ENCODE measurements at places on chromosomes 1 and 21.

DNA sequence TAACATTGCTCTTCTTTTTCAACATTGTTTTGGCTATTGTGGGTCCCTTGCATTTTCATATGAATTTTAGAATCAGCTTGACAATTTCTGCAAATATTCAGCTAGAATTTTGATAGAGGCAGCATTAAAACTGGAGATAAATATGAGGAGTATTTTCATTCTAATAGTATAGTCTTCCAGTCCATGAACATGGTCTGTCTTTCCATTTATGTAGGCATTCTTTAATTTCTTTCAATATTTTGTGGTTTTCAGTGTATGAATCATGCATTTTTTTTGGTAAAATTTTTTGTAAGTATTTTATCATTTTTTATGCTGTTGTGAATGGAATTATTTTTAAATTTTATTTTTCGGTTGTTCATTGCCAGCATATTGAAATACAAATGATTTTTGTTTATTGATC, 97.2 kb downstream of the DNAH14 start:
- DNase-seq, result no peak

- no peak for DNase-seq
Observed at GRCh38 chr1:150422541-150422940, 58.6 kb downstream of the RPRD2 start.

DNA sequence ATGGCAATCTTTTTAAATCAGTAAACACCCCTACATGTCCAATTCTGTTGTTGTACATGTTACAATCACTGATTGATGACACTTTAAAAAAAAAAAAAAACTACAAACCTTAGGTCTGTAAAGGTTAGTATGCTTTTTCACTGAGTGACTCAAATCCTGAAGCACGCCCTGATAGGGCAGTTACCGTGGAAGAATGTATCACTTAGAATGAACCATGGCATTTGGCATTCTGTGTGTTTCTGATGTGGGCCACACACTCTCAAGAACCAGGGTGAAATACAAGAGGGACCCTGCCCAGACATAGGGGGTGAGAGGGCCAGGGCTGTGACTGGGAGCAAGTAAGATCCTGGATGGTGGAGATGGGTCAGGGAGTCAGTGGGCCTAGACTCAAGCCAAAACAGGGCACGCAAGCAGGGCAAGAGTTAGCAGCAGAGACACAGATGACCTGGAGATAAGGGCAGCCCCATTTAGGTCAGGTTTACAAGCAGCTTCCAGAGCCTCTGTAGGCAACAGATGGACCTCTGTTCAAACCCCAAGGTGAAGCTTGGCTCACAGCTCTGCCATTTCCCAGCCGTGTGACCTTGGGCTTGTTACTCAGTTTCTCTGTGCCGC, 47.6 kb upstream of the DMRTB1 start:
- DNase-seq, result no peak

GRCh38 chr21:34510148-34511142, 1.6 kb downstream of the KCNE1 start:
- peak; percentile 38 for DNase-seq

DNA sequence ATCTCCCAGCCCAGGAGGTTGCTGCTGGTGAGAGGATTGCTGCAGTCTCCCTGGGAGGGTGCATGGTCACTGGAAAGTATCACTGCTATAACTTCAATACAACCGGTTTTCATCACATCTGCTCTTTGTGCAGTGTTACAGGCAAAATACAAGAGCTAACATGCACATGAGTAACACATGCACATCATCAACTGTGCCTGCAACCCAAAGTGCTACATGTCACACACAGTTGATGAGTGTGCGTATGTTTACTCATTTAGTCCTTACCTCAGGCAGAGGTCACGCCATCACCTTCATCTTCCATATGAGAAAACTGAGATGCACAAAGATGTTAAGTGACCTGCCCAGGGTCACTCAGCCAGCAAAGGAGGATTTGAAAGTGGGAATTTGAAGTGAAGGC, 277.7 kb downstream of the FAM72C start:
- DNase-seq, result no peak

- no peak for DNase-seq
Observed at GRCh38 chr1:97632075-97632474, 288.8 kb downstream of the DPYD start.

GRCh38 chr1:2791027-2791760, 10.3 kb downstream of the TTC34 start:
- no peak for DNase-seq

Data from stimulated activated CD4-positive, alpha-beta T cell treated with anti-CD3 and anti-CD28 coated beads, Interleukin-4, amount 100 ng/mL, for 4 hours (primary cell).